ENCODE measurements at places on chromosomes 2 and 18. TPM values are rescaled to one million over a fixed set of nuclear protein-coding genes. Genes with fewer than 3 reads are reported as not detected.
A peak's percentile ranks its signal among the peaks of the same experiment; 100 is the strongest.

DNA sequence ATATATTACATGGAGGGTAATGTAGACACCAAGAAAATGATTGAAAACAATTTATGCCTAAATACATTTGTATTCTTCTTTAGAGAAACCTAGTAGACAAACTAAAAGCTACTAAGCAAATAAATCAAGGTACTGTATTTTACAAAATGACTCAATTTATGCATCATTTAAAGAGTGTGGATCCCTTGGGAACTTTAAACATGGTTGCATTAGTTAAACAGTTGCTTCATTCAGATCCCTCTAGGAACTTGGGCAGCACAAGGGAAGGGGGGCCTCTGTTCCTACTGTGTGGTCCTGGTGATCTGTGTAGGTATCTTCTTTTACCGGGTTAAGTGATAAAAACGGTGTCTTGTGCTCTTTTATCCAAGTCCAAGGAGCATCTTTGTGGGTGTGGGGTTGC is 31.5 kb upstream of the ATP8B1 start:
- no peak overlapping the region for H3K4me3 ChIP-seq
- H3K27ac ChIP-seq, result peak overlapping the region; percentile 64
- no peak for DNase-seq

GRCh38 chr2:54864096-54864495 is 140.6 kb downstream of the EML6 start:
- no peaks in the 10 kb centered on the region for H3K27me3 ChIP-seq
- H3K4me1 ChIP-seq, result no peaks in the 10 kb centered on the region
- H3K27ac ChIP-seq, result no peak overlapping the region
- no peak for DNase-seq

- H3K27ac ChIP-seq, result no peak overlapping the region
- H3K4me1 ChIP-seq, result no peaks in the 10 kb centered on the region
- H3K27me3 ChIP-seq, result no peaks in the 10 kb centered on the region
- no peak for DNase-seq
- no peak overlapping the region for H3K4me3 ChIP-seq
Observed at GRCh38 chr18:41604964-41605363, 350.1 kb upstream of the PIK3C3 start.

Gene FAM161A
- total RNA-seq, result 7.4 TPM

DNA sequence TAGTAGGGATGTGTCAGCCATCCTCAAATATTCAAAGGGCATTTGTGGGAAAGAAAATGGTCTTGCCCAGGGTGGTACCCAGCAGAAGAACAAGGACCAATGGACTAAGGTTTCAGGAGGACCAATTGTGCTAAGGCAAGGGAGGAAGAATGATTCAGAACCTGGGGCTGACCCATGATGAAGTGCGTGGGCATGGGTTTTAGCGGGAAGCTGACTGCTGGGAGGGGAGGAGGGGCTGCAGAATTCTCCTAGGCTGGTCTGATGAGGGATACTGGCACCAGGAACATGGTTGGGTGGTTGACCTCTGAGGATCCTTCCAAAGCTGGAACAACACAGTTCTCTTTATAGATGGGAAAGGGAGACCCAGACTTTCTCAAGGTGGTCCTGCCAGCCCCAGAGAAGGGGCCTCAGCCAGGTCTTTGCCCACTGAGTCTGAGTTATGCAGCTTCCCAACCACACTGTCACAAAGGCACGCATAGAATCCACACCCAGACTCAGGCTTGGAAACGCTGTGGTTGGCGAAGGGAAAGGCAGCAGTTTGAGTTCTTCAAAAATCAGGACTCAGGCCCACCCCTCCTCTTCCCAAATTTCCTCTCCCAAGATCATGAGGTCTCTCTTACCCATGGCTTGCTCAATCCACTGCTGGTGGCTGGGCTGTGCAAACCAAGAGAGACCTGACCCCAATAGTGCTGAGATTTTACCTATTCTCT is 37.3 kb downstream of the MARCO start:
- H3K27me3 ChIP-seq, result no peaks in the 10 kb centered on the region
- no peak overlapping the region for H3K4me3 ChIP-seq
- no peaks in the 10 kb centered on the region for H3K36me3 ChIP-seq
- H3K4me1 ChIP-seq, result no peaks in the 10 kb centered on the region

DNA sequence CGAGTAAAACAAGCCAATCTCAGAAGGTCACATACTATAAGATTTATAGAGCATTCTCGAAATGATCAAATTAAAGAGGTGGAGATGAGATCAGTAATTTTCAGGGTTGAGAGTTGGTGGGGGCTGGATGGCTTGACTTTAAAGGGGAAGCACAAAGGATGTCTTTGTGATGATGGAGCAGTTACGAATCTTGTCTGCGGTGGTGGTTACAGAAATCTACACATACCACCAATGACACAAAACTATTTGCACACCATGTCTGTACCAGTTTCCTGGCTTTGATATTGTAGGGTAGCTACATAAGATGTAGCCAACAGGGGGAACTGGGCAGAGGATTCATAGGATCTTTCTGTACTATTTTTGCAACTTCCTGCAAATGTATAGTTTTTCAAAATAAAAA is 190.6 kb upstream of the SMIM21 start:
- no peak overlapping the region for H3K27ac ChIP-seq

- no peaks in the 10 kb centered on the region for H3K4me1 ChIP-seq
- H3K36me3 ChIP-seq, result peaks cover 30% of the 10 kb centered on the region
- no peak overlapping the region for H3K27ac ChIP-seq
- no peaks in the 10 kb centered on the region for H3K27me3 ChIP-seq
Observed at GRCh38 chr2:218691234-218691633, 19.3 kb downstream of the STK36 start.

- H3K36me3 ChIP-seq, result no peaks in the 10 kb centered on the region
- no peaks in the 10 kb centered on the region for H3K4me1 ChIP-seq
- H3K27ac ChIP-seq, result peak overlapping the region; percentile 8
Observed at GRCh38 chr18:47912343-47912742, 18.1 kb downstream of the SMAD2 start.

- H3K4me3 ChIP-seq, result no peak overlapping the region
- H3K4me1 ChIP-seq, result no peaks in the 10 kb centered on the region
- no peak for DNase-seq
Observed at GRCh38 chr2:168143813-168144212, 103.6 kb downstream of the STK39 start.

Gene FOXI3
- total RNA-seq, result not detected

GRCh38 chr18:35045806-35046205 is 4.6 kb downstream of the MAPRE2 start:
- no peaks in the 10 kb centered on the region for H3K27me3 ChIP-seq
- H3K36me3 ChIP-seq, result no peaks in the 10 kb centered on the region
- no peak overlapping the region for H3K4me3 ChIP-seq
- no peak overlapping the region for H3K27ac ChIP-seq
- no peak for DNase-seq

DNA sequence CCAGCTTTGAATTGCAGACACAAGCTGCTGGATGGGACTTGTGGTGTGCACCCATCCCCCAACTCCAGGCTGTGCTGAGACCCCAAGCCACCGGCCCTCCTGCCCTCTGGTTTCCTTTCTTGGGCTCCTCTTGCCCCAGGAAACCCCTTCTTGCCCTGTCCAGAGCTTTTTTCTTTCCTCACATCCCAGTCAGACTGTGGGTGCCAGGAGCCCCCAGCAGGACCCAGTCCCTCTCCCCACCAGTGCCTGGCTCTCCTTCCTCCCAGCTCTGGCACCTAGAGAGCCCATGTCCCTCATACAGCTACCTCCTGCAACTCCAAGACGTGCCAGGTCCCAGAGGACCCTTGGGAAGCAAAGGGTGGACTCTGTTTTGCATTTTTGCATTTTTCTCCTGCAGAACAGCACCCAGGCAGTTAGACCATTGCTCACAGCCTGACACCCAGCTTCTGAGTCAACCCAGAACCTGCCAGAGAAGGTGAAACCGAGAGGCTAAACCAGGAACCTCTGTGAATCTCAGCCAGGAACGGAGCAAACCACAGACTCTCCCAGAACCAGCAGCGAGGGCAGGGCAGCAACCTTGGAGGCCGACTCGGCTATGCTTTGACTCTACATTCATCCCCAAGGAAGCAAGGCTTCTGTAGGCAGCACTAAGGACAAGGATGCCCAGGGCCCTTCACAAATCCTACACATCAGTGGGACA is 221.1 kb downstream of the ANAPC1 start:
- no peaks in the 10 kb centered on the region for H3K27me3 ChIP-seq
- DNase-seq, result no peak
- no peaks in the 10 kb centered on the region for H3K4me1 ChIP-seq
- no peak overlapping the region for H3K4me3 ChIP-seq

DNA sequence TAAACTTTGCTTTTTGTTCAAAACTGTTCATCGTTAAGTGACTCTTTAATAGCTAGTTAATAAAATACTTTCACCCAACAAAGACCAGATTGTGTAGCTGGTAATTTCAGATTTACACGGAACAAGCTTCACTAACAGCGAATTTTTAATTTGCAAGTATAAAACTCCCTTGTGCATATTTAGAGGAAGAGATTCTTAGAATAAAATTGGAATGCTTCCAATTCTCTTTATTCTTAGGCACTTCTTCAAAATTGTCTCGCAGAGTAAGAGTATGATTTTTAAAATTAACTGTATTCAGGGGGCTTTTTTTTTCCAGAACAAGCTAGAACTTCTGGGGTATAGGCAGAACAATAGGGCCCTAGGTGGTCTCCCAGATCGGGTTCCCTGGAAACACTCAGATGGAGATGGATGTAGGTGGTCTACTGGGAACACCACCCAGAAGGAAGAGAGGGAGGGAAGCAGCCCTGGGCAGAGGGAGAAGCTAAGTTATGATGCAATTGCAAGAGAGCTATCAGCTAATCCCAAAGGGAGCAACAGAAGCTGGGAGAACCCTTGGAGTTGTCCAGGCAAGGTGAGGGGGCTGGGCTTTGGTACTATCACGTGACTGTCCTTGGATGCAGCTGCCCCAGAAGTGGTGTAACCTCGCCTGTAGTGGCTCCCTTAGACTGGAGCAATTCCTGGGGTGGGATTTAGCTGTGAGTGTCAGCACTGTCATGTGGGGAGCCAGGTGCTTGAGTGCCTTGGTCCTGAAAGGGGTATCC is 151.7 kb upstream of the ASB18 start:
- no peaks in the 10 kb centered on the region for H3K4me1 ChIP-seq
- DNase-seq, result no peak
- H3K27ac ChIP-seq, result no peak overlapping the region
- no peaks in the 10 kb centered on the region for H3K36me3 ChIP-seq
- H3K27me3 ChIP-seq, result no peaks in the 10 kb centered on the region

Gene C2orf66
- not detected for total RNA-seq
